Activated T-helper 1 cell treated with anti-CD3 and anti-CD28 coated beads, Interleukin-12 subunit alpha, Interleukin-12 subunit beta, Interleukin-2, Interleukin-4 antibody, amounts not matched to agents 30 ng/mL and 10 ng/mL and 1 ng/mL, durations not matched to agents 14 hours and 24 hours and 36 hours (primary cell): ENCODE measurements at places on chromosomes 7 and 10.

- DNase-seq = no peak
Observed at GRCh38 chr10:35921866-35922350, 279.8 kb upstream of the FZD8 start.

- no peak for DNase-seq
Observed at GRCh38 chr7:100156331-100157068, 2.0 kb downstream of the TRAPPC14 start.

- no peak for DNase-seq
Observed at GRCh38 chr10:65275296-65275695, 1650.5 kb upstream of the LRRTM3 start.

DNA sequence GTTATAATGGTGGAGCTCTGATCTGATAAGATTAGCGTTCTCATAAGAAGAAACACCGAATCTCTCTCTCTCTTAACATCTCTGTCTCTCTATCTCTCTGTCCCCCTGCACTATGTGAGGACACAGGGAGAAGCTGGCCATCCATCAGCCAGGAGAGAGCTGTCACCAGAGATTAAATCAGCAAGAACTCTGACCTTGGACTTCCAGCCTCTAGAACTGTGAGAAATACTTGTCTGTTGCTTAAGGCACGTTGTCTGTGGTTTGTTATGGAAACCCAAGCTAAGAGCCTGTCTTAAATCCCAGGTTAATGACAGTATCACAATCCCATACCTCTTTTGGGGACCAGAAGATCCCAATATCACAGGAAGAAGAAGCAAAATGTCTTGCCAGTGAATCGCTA is 132.0 kb upstream of the AKR1E2 start:
- no peak for DNase-seq

DNA sequence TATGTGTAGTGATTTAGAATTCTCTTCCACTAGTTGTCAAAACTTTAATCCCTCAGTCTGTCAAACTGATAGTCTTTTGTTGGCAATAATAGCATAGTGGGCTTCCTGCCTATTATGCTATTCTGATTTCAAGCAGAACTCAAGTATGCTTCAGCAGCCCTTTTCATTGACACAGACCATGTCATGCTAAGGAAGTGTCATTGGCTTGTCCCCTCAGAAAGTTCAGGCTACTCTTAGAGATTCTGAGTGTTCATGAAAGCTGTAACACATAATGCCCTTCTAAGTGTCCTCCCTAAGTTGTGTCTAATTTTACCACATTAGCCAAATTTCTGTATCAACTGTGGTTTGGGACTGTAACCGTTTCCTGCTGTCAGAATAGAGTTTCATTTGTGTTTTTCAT is 198.7 kb downstream of the THSD7A start:
- DNase-seq = no peak

DNA sequence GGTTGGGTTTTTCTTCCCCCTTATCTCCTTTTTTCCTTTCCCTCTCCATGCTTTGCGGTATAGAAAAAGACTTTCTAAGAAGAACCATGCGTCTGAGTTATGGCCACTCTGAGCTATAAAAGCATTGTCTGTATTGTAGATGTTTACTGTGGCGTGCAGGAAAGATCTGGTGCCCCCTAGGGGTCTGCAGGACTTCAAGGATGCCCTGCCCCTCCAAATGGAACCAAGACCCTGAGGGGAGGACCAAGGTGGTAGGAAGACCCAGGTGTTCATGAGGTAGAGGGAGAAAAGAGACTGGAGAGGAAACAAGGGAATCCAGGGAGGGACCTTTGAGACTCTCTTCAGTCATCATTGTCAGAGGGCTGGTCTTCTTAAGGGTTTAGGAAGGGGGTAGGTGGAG is 68.8 kb downstream of the CYP26A1 start:
- DNase-seq = no peak

GRCh38 chr10:20473023-20473760 is 423.9 kb downstream of the NEBL start:
- DNase-seq = no peak

DNA sequence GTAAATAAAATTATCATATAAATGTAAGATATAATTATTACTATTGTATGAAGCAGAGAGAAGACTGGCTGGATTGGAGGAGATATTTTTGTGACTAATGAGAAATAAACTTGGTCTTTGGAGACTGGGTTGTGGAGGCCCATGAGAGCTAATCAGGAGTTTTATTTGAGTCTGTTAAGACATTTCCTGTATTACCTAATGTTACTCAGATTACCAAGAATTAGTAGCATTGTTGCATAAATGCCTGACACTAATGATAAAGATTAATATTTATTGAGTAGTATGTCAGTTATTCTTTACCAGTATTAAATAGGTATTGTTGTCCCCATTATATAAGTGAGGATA is 7.1 kb downstream of the CCDC126 start:
- DNase-seq = no peak

DNA sequence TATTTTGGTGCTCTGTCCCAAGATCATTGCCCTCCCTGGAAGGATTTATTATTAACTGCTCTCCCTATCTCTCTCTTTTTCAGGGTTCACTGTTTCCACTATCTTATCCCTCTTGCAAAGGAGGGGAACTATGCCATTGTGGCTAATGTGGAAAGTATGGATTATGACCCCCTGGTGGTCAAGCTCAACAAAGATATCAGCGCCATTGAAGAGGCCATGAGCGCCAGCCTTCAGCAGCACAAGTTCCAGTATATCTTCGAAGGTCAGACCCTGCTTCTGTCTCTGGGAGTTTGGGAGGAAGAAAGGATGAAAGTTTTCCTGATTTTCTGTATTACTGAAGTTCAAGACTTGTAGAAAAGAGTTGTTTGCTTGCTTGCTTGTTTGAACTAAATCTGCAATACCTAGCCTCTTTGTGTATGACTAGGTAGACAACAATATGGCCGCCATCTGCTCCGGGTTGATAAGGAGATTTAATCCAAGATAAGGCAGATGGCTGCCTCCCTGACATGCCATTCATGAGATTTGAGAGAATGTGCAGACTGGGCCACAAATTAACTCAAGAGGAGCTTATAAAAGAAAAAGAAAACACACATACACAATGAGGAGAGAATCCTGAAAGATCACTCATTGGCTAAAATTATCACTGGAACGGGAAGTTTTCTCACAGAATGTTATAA is 122.2 kb upstream of the LRGUK start:
- DNase-seq = no peak

DNA sequence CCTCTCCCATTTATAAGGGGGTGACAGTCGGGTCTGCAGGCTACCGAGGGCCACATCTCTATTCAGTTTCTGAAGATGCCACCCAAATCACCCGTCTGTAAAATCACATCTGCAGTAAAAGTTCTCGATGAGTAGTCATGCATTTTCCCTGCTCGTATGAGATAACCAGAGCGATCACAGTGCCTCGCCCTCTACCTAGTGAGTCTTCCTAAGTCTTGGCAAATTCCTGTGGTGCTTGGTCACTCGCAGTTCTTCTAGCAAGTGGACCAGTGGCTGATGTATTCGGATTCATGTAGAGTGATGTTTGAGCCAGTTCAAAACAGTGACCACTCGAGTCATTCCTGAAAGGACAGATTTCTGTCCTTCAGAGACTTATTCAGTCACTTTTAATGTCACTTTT is 44.9 kb downstream of the INSYN2A start:
- DNase-seq = no peak

GRCh38 chr10:5266804-5267203 is 70.2 kb downstream of the AKR1C4 start:
- DNase-seq = no peak

- DNase-seq = no peak
Observed at GRCh38 chr7:22278660-22279059, 78.3 kb downstream of the RAPGEF5 start.

GRCh38 chr10:49001870-49002672 is 62.4 kb upstream of the LRRC18 start:
- DNase-seq = no peak

GRCh38 chr10:119143657-119144056 is 21.9 kb downstream of the SFXN4 start:
- no peak for DNase-seq

DNA sequence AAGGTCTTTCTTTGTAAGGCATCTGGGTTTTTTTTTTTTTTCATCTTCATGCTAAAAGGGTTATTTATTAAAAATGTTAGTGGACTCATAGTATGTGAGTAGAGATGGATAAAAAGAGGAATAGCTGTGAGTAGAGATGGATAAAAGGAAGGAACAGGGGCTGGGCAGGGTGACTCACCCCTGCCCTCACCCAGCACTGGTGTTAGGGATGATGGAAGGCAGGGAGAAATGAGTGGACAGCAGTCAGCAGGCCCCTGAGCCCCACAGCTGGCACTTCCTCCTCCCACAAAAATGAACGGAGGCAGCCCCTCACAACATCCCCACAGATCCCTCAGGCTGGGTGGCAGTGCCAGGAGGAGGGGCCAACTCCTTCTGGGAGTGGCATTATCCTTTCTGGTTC is 39.3 kb downstream of the ANTXRL start:
- no peak for DNase-seq

GRCh38 chr7:13179011-13179582 is 491.7 kb downstream of the ARL4A start:
- no peak for DNase-seq

DNA sequence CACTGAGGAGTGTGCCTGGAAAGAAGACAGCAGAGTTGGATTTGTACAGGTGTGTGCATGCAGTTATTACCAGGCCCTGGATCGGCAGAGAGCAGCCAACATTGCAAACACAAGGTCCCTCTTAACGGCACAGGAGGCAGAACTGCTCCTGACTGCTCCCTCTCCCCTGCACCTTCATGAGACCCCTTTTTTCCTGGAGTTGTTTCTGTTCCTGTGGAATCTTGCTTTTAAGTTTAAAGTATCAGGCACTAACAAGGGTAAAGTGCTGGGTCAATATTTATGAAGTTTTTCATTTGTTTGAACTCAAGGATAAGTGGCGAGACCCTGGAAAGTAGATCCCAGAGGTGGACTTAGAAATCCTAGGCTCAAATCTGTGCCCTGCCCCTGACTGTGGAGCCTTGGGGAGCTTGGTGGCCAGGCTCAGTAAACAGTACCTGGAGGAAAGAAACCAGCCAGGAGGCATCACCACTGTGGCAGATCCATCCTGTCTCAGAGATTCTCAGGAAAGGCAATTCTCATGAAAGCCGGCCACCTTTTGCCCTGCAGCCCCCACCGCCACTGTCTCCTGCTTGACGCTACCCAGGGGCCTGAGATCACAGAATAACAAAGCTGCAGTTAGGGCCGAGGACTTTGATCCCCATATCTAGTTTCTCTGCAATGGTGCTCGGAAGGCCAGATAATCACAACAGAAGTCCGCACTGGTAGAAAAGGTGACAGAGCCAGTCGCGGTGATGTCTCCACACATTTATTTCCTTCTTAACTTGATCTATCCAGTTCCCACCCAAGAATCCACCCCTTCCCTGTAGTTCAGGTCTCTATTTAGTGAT is 36.7 kb downstream of the DDC start:
- no peak for DNase-seq

- DNase-seq = no peak
Observed at GRCh38 chr10:59285848-59286247, 76.5 kb downstream of the FAM13C start.

- DNase-seq = no peak
Observed at GRCh38 chr7:1819259-1819841, 149.3 kb downstream of the ELFN1 start.

GRCh38 chr7:81111781-81112540 is 193.1 kb upstream of the SEMA3C start:
- DNase-seq = no peak

- DNase-seq = peak; percentile 20
Observed at GRCh38 chr7:141073641-141074161, at the start of gene TMEM178B. Gene TMEM178B (plus strand): TSS chr7:141074064.

- no peak for DNase-seq
Observed at GRCh38 chr7:106205621-106206222, 79.1 kb downstream of the NAMPT start.

DNA sequence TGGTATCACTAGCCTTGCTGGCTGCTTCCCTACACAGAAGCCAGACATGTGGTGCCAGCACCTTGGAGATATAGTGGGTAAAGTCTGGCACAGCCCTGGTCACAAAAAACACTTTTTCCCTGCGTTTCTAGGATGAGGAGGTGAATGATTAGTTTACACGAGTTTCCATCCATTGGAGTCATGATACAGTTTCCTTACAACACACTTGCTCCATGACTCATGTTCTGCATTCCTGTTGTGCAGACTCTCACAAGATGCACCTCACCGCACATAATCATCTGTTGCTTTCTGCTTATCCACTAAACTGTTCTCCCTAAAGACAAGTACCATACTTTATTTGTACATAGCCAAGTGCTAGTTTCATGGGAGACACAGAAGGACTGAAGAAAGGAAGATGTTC is 747.1 kb upstream of the GALNT17 start:
- DNase-seq = no peak

DNA sequence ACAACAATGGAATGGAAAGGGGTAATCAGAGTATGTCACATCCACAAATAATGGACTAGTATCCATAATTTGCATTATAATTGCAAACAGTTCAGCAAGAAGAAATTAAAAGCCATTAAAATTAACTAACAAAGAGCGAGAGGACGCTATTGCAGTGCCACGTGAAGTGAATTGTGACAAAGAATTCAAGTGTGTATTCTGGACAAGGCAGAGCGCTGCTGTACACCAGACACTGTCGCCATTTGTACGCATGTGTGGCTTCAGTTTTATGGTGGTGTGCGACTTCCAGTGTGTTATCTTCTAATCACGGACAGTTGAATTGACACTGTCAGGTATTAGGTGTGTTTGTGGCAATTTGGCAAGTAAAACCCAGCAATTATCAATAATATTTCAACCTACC is 11.3 kb downstream of the CYP3A5 start:
- no peak for DNase-seq

DNA sequence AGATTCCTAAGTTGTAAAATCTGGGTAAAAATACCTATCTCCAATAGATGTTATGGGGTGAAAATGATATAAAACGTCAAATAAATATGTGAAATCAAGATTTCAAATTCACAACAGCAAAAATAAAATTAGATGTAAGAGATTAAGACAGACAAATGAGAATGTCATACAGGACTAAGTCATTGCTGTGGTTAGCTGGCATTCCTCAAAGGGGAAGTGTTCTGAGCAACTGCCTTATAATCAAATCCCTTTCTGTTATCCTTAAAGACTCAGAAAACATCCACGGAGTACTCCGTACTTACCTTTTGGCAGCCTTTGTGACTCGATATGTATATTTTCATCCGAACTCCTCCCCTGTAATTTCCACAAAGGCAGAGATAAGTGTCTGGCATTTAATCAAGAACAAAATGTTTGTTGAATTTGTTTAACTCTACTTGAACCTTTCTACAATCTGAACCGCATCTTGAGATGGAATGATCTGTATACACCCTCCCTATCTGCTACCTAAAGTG is 559.6 kb downstream of the GATA3 start:
- no peak for DNase-seq

DNA sequence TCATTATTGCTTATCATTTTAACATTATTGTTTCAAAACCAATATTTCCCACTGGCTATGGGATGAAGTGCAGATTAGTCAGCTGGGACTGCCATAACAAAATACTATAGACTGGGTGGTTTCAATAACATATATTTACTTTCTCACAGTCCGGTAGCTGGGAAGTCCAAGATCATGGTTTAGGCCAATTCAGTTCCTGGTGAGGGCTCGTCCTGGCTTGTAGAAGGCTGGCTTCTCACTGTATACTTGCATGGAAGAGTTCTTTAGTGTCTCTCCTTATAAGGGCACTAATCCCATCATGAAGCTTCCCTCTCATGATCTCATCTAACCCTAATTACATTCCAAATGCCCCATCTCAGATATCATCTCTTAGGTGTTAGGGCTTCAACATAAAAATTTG is 101.3 kb downstream of the CHRM2 start:
- DNase-seq = no peak

GRCh38 chr10:76255241-76255640 is 823.8 kb downstream of the LRMDA start:
- DNase-seq = no peak
